ENCODE measurements at places on chromosomes 13 and 19.
A peak's percentile ranks its signal among the peaks of the same experiment; 100 is the strongest.

- no peak for DNase-seq
These were observed 50.9 kb downstream of the LNX2 start for GRCh38 chr13:27569405-27569804.

GRCh38 chr19:48330012-48330681 is 4.8 kb downstream of the EMP3 start:
- no peak for DNase-seq

DNA sequence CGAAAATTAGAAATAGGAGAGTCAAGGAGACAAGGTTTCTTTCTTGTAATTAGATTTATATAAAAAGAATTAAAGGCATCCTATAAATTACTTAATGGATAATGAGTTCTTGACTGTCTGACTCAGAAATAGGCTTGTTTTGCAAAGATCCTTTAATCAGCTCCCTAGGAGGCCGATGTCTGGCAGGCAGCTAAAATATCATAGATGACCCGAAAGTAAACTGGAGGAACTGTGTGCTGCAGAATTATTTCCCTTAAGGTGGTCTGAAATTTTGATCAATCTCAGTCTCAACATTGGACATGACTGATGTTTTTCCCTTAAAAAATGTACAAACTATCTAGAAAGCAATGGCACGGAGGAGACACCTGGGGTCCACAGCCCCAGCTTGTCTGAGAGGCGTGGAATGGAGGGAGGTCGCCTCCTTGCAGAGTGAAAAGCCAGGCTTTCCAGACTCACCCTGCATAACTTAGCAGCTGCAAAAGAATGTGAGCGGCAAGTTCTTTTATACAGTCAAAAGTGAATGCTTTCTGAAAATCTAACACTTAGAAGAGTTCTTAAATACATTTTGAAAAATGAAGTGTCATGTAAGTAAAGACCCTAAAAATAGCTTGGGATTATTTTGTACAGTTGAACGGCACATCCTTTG is 44.8 kb downstream of the MBNL2 start:
- peak; percentile 24 for DNase-seq

- DNase-seq: no peak
These were observed 25.7 kb downstream of the ZNF541 start for GRCh38 chr19:47547199-47547598.

GRCh38 chr19:48628486-48629296 is 8.5 kb downstream of the DBP start:
- no peak for DNase-seq

DNA sequence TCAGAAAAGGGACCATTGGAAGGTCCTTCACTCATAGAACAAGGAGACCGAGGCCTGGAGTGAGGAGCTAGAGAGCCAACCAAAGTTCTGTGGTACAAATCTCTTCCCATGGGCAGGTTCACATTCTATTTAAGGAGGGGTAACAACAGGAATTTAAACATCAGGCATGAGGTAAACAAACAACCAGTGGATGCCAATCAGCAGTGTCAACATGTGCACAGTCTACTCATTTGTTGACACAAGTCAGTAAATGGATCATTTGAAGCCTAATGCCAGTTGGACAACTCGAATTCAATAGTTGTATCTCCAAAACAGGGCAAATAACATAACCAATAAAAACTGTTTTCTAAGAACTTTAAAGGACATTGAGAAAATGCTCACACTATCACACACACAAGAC is 6.3 kb upstream of the DOCK9 start:
- DNase-seq: no peak

DNA sequence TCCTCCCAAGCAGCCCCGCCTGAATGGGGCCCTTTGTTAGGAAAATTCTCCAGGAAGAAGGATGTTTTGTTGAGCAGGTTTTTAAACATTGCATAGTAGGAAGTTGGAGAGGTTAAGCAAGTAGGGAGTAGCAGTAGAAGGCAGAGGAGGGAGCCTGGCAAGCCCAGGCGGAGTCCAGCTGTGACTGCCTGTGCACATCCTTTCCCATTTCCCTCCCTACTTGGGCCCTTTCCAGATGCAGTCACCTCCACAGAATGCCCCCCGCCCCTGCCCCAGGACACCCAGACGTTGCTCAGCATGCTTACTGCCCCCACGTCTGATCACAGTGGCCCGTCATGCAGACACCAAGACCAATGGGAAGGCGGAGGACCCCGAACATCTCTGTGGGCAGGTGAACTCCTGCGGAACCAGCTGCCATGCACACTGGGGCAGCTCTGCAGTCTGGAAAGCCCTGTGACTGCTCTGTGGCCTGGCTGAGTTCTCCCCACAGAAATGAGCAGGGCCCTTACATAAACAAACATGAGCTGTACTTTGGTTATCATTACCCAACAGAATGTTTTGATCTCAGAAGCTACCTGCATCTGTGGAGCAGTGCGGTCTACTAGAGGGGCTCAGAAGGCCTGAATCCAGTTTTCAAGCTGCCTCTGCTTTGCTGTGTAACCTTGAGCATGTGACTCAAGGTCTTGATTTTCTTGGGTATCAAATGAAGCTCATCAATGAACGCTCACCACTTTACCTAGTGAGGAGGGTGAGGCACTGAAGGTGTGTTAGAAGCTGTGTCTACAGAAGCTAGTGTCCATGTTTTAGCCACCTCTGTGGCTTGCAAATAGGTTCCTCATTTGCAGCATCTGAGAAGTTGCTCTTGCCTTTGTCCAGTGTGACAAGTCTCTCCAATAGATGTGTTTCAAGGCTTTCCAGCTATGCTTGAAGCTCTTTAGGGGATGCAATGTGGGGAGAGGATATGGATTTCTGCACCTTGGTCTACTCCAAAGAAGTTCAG is 84.2 kb downstream of the TNFRSF19 start:
- peak; percentile 57 for DNase-seq

DNA sequence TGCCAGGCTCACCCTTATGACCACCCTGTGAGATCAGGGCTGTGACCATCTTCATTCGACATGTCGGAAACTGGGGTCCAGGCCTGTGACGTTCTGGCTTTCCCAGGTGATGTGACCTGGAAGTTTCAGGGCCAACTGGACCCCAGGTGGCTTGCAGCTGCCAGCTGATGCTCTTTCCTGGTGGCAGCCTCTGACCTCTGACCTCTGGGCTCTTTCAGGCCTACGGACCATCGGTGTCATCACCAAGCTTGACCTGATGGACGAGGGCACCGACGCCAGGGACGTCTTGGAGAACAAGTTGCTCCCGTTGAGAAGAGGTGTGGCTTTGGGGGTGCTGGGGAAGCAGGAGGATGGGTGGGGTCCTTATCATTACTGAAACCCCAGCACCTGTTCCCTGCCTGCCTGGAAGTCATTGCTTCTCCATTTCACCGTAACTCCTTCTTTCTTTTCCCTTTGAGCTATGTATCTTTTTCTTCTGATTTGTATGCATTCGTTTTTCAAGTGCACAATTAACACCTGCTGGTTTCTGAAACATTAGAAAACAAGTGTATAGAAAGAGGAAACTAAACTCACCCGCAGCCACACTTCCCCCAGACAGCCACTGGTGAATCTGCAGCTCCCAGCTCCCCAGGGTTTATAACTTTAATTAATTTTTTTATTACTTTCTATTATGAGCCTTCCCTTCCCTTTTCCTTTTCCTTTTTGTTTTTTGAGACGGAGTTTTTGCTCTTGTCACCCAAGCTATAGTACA is 58.9 kb downstream of the TMED1 start:
- no peak for DNase-seq

- no peak for DNase-seq
These were observed 165.8 kb downstream of the DIAPH3 start for GRCh38 chr13:59997976-59998375.

- no peak for DNase-seq
These were observed 1.3 kb downstream of the UBE2S start for GRCh38 chr19:55406091-55406825.

DNA sequence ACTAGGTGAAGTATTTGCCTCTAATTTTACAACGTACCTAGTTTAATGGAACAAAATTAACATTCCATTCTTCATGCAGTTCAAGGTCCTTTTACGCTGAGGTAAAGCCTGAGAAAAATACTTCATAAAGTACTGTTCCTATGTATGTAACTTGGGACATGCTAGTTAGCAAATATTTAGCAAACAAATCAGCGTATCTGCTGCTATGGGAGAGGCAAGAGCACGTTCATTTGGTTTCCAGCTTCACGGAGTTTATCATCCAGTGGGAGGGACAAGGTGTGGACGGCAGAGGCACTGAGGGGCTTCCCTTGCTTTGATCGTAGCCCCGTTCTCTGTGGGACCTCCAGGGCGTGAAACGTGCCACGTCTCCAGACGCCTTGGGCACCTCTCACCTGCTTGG is 248.8 kb downstream of the IRS2 start:
- DNase-seq: no peak

GRCh38 chr19:40523322-40524047 is 53.2 kb upstream of the SHKBP1 start:
- peak; percentile 64 for DNase-seq

- DNase-seq: peak; percentile 44
These were observed 4.0 kb downstream of the EMP3 start for GRCh38 chr19:48329167-48329891.

GRCh38 chr13:95003019-95003813 is 290.9 kb upstream of the SOX21 start:
- no peak for DNase-seq

- no peak for DNase-seq
These were observed 302.6 kb downstream of the PCDH9 start for GRCh38 chr13:66927562-66927961.

DNA sequence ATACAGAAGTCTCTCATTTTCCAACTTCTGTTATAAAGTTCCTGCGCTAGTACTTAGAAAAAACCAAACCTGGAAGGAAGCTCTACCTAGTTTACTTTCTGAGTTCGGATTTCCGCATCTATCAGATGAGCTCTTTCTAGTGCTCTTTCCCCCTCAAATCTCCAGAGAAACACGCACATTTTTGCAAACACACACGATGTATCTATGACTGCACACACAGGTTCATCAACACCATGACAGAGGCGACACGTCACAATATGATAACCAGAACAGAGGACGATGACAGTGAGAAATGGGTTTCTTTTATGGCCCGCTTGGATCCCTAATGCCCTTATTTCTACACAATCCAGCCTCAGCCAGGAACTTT is 629 bp upstream of the LRRC63 start:
- no peak for DNase-seq

DNA sequence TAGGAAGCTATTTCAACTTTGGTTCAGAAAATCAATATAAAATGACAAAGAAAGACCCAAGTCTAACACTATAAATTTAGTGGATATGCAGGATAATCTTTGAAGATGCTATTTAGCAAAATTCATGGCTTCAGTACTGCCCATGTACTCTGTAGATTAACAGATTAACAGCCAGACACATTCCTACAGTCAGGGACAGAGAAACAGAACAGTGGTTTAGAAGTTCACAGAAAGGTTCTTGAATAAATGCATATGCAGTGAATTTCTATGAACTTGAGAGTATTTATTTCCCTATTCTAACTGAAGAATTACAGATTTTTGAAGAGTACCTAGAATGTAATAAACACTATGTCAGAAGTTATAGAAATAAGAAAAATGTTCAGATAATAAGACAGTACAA is 222.8 kb downstream of the KLF12 start:
- DNase-seq: no peak

DNA sequence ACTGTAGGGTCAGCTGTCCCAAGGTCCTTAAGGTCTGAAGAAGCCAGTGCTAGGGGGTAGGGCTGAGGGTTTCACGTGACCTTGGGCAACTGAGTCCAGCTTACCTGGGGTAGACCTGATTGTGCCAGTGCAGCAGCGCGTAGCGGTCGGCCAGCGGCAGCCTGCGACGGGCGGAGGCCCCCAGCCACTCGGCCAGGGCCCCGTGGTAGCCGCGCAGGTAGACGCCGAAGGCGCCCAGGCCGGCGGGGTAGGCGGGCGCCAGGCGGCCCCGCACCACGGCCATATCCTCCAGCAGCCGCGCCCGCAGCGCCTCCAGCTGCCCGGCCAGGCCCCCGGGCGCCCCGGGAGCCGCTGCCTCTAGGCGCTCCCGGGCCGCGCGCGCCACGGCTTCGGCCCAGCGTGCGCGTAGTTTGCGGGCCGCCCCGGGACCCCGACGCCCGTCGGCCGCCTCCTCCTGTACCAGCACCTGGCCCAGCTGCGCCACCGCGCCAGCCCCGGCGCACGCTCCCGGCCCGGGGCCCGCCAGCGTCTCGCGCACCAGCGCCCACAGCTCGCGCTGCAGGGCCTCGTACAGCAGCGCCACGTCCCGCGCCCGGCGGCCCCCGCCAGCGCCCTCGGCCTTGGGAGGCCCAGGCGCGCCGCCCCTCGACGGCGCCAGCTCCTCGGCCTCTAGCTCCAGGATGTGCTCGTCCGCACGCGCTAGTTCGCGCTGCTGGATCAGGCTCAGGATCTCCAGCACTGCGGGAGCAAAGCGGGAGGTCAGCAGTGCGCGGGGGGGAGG is 10.9 kb downstream of the EXOC3L2 start:
- no peak for DNase-seq

All from fibroblast of pulmonary artery (primary cell).